ENCODE measurements at places on chromosomes 4 and X.

- no peak for DNase-seq
These were observed 9.4 kb downstream of the IL15 start for GRCh38 chr4:141645611-141646340.

DNA sequence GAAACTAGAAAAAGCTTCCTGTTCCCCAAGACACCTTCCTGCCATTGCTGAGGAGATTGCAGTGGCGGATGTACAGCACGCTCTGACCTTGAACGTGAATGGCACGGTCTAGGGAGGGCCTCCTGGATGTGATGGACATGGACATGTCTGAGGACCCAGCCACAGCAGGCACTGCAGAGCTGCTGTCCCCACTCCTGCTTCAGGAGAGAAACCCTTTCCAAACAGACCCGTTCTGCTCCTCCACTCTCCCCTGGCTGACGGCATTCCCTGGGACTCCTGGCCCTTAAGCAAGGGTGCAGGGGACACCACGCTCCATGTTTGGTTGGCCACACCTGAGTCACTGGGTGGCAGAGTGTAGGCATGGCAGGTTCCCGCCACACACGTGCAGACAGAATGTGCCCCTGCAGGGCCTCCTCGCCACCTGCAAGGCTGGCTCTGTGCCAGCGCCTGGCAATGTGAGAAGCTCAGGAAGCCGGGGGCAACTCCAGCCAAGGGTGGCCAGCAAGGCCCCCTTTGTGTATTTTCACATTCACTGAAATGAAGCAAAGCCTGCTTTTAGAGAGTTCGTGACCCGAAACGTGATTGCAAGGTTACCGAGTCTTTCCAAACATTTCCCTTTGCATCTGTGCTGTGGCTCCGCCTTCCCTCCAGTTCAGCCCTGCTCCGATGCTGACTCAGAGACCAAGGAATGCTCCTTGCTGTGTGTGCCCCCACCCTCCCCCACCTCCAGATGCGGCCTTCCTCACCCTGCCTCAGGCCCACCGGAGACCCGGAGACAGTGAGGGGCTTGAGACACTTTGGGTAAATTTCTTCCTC is 46.1 kb downstream of the HTRA3 start:
- no peak for DNase-seq

DNA sequence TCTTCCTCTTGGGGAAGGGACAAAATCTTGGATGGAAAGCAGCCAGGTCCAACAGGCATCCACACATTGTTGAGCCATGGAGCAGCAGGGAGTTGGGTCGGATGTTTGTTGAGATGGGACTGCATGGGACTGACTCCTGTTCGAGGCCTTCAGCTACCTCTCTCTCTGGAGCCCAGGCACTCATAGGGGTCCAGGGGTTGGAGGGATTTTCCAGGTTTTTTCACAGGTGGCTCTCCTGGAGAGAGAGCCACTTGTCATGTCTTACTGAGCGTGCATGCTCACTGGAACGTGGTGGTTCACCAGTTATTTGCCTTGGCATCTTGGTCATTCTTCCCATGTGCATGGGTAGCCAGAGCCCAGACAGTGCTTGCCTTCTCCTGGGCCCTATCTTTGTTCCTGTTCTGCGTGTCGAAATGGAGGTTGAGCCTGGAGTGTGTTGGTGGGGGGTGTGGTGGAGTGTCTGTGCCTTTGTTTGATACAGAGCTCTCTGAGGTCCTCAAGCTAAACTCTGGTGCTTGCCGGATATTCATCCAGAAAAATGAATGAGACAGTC is 60.6 kb downstream of the NBDY start:
- DNase-seq: no peak

GRCh38 chr4:20430259-20430941 is 178.7 kb downstream of the SLIT2 start:
- DNase-seq: no peak

DNA sequence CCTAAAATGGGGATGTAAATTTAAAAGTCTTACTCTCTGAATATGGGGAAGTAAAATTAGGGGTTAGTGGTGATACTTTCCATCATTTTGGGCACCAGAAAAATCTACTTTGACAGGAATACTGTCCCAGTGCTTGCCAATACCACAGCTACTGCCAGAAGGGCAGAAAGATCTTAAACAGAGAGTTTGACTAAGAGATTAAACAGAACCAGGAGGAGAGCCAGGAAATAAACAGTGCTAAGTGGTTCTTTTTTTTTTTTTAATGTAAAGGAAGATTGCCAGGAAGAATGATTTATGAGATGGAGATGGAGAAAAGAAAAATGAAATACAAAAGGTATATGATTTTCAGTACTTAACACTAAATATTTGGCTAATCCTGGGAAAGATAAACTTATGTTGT is 126.8 kb downstream of the RTL3 start:
- no peak for DNase-seq

GRCh38 chr4:91830681-91831395 is 472.9 kb upstream of the GRID2 start:
- no peak for DNase-seq
